ENCODE measurements at places on chromosomes 11 and 22. TPM values are rescaled to one million over a fixed set of nuclear protein-coding genes. Genes with fewer than 3 reads are reported as not detected.

TRIM66 gene
- 7.3 TPM for total RNA-seq

GRCh38 chr22:47207387-47207786, 444.9 kb downstream of the TBC1D22A start:
- no peak overlapping the region for H3K27ac ChIP-seq
- no peaks in the 10 kb centered on the region for H3K27me3 ChIP-seq
- DNase-seq = no peak
- H3K36me3 ChIP-seq = no peaks in the 10 kb centered on the region

SCUBE1 gene
- total RNA-seq = 0.07 TPM

DNA sequence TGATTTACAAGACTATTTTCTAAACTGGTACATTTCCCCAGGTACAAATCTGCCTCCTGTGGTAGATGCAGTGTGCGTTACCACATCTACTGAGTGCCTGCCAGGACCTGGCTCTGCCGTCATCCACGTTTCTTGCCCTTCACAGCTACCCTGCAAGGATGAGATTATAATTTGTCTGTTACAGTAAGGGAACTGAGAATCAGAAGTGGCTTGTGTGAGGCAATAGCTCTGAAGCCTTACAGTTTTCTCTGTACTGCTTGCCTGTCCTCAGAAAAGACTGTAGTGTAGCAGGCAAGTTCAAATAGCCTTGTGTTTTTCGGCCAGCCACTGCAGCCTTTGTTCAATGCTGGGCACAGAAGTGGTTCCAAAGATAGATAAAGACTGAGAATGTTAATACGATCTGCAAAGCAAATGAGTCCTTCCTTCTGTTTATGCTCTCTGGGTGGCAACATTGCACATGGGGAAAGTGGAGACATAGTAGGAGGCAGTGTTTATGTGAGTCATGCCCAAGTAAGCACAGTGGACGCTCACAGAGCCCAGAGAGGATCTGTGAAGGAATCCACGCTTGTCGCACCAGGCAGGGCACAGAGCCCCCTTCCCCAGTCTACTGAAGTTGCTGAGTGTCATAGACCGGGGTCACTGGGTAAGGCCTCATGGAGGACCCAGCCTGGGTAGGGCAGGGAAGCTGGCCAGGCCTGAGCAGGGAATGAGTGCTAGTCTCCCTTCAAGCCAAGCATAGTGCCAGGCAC, 49.1 kb downstream of the MICAL2 start:
- peak overlapping the region; percentile 99 for H3K27ac ChIP-seq
- no peaks in the 10 kb centered on the region for H3K27me3 ChIP-seq

- H3K4me3 ChIP-seq = no peak overlapping the region
- DNase-seq = no peak
- H3K4me1 ChIP-seq = no peaks in the 10 kb centered on the region
- H3K27me3 ChIP-seq = no peaks in the 10 kb centered on the region
- H3K27ac ChIP-seq = no peak overlapping the region
Observed at GRCh38 chr11:6629573-6629891, 10.3 kb upstream of the TPP1 start.

DNA sequence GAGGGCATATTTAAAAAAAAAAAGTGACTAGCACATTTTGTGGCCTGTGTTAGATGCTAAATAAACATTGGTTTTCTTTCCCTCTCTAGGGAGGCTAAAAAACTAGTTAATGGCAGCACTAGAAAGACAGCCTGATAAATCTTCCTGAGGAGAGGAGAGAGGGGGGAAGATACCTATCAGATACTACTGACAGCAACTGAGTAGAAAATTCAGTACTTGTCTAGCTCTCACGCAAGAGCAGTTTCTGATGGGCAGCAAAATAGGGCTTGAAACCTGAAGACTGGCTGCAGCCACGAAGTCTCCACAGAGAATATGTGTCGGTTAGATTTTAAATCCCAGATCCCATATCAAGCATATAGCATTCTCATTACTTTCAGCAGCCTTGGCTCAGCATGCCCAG, 388.2 kb downstream of the KCNA4 start:
- no peak overlapping the region for H3K27ac ChIP-seq
- no peak for DNase-seq
- no peaks in the 10 kb centered on the region for H3K27me3 ChIP-seq
- no peaks in the 10 kb centered on the region for H3K4me1 ChIP-seq

DNA sequence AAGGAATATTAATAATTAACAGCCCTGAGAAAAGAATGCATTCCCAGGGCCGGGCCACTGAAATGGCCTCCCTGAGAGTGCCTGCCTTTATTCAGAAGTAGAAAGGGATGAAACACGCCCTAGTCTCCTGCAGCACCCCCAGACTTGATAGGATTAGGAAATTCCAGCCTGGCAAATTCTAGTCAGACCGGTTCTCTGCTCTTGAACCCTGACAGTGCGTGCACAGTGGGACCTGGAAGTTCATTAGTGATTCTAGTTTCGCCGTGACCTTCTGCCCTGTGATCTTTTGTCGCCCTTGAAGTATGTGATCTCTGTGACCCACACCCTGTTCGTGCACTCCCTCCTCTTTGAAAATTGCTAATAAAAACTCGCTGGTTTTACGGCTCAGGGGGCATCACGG, 2.1 kb upstream of the GSTP1 start:
- H3K36me3 ChIP-seq = no peaks in the 10 kb centered on the region
- H3K27me3 ChIP-seq = peaks cover 18% of the 10 kb centered on the region
- H3K4me3 ChIP-seq = no peak overlapping the region
- peaks cover 21% of the 10 kb centered on the region for H3K4me1 ChIP-seq
- no peak for DNase-seq
- H3K27ac ChIP-seq = no peak overlapping the region

GRCh38 chr11:130601141-130601540, 152.7 kb downstream of the ADAMTS15 start:
- peak overlapping the region; percentile 31 for H3K27ac ChIP-seq
- no peak overlapping the region for H3K4me3 ChIP-seq
- DNase-seq = peak; percentile 46
- H3K36me3 ChIP-seq = no peaks in the 10 kb centered on the region
- H3K27me3 ChIP-seq = no peaks in the 10 kb centered on the region
- H3K4me1 ChIP-seq = peaks cover 6% of the 10 kb centered on the region

MMP11 gene
- total RNA-seq = 12.2 TPM

DNA sequence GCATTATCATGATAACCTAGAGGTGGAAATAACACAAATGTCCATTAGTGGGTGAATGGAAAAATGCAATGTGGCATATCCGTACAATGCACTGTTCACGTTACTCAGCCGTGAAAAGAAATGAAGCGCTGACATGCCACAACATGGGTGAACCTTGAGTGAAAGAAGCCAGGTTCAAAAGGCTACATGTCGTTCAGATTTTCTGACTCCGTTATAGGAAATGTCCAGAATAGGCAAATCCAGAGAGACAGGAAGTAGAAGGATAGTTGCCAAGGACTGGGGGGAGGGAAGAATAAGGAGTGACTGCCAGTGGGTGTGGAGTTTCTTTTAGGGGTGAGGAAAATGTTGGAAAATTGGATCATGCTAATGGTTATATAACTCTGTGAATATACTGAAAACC, 133.8 kb downstream of the ATXN10 start:
- H3K27ac ChIP-seq = peak overlapping the region; percentile 88
- peak; percentile 54 for DNase-seq
- H3K4me1 ChIP-seq = peaks cover 31% of the 10 kb centered on the region
- H3K4me3 ChIP-seq = peak overlapping the region; percentile 32
- peaks cover 6% of the 10 kb centered on the region for H3K36me3 ChIP-seq

GRCh38 chr11:36048496-36049247, 104.8 kb downstream of the LDLRAD3 start:
- no peak overlapping the region for H3K27ac ChIP-seq
- DNase-seq = peak; percentile 45
- H3K27me3 ChIP-seq = no peaks in the 10 kb centered on the region
- H3K4me3 ChIP-seq = no peak overlapping the region

DNA sequence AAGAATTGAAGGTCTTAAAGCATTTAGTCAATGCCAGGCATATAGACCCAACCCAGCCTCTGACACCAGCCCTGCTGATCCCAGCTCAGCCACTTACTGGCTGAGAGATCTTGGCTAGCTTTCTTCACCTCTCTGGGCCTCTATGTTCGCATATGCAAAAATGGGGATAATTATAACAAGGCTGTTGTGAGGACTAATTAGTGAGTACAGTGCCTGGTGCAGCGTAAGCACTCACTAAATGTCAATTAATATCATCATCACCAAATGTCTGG, 10.5 kb downstream of the CHST1 start:
- DNase-seq = no peak
- no peaks in the 10 kb centered on the region for H3K27me3 ChIP-seq
- H3K4me3 ChIP-seq = no peak overlapping the region
- H3K36me3 ChIP-seq = no peaks in the 10 kb centered on the region

GRCh38 chr11:128354476-128354875, 232.9 kb downstream of the ETS1 start:
- no peak for DNase-seq
- H3K36me3 ChIP-seq = no peaks in the 10 kb centered on the region
- H3K4me1 ChIP-seq = no peaks in the 10 kb centered on the region
- H3K4me3 ChIP-seq = no peak overlapping the region
- H3K27ac ChIP-seq = no peak overlapping the region

CNTN5 gene
- 1.1 TPM for total RNA-seq

- DNase-seq = no peak
- H3K4me3 ChIP-seq = no peak overlapping the region
- H3K4me1 ChIP-seq = no peaks in the 10 kb centered on the region
- H3K27ac ChIP-seq = no peak overlapping the region
- H3K36me3 ChIP-seq = no peaks in the 10 kb centered on the region
Observed at GRCh38 chr11:78451371-78452150, 33.9 kb upstream of the GAB2 start.

- H3K4me3 ChIP-seq = no peak overlapping the region
- no peak for DNase-seq
- no peaks in the 10 kb centered on the region for H3K36me3 ChIP-seq
- peaks cover 24% of the 10 kb centered on the region for H3K27me3 ChIP-seq
- H3K4me1 ChIP-seq = no peaks in the 10 kb centered on the region
Observed at GRCh38 chr11:117127171-117127901, 16.8 kb upstream of the PAFAH1B2 start.

DNA sequence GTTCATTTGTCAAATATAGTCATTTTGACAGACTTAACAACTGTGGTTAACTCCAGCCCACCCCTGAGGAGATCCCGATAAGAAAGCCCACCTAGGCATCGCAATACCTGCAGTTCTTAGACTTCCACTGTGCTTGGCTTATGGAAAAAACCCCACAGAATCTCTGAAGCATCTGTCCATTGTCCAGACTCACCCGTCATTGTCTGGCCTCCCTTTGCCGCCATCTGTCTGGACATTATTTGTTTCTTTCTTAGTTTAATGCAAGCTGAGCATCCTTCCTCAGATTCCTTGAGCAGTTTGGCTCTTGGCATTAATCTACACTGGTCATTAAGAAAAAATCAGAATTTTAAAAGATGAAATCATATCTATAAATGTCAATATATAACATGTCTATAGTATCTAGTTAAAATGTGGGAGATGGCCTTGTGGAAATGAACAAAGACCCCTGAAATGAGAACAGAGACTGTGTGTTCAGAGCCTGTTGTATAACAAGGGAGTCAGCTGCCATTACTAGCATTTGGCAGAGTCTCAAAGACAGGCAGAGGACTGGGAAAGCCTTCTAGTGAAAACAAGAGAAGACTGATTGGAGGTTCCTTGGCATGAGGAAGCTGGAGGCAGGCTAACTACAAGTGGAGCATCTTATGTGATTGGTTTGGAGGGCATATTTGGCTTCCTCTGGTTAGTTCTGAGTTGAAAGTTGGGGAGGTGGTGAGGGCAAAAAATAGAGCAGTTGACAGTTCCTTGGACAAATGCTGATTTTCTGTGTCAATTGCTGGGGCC, 80.4 kb downstream of the SPON1 start:
- no peaks in the 10 kb centered on the region for H3K36me3 ChIP-seq
- no peak overlapping the region for H3K4me3 ChIP-seq
- H3K27me3 ChIP-seq = peaks cover 3% of the 10 kb centered on the region

DNA sequence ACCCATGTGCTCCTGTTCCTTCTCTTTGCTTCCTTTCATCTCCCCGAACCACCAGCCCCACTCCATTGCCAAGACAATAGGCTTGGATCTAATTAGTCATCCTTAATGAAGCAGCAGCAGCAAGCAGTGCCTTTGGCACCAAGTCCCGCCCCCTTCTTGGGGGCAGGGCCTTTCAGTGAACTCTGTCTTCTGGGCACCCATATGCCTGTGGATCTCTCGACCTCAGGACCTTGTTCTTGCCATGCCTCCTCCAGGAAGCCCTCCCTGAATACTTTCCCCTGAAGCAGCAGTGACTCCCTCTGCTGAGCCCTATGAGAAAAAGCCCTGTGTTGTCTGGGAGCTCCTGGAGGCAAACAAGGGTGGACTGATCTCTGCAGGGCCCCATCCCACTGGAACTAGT, 32.1 kb downstream of the ARHGEF17 start:
- no peaks in the 10 kb centered on the region for H3K27me3 ChIP-seq
- no peak overlapping the region for H3K4me3 ChIP-seq
- H3K27ac ChIP-seq = no peak overlapping the region
- peaks cover 19% of the 10 kb centered on the region for H3K4me1 ChIP-seq
- peaks cover 7% of the 10 kb centered on the region for H3K36me3 ChIP-seq

DNA sequence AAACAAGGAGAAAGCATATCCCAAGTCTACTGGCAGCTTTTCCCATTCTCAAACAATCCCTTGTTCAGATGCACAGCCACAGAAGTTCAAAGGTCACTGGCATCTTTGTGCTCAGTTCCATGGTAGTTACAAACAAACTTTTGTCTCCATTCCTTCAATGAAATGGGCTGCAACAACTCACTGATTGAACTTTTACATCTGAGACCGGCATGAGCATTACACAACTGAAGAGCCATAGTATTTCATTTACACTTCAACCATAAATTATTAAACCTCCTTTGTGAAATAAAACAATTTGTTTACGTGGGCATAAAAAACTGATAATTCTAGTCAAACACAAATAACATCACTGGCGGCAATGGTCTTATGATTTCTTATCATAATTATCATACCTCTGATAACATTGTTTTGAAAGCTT, 67.8 kb upstream of the ARHGAP32 start:
- no peak overlapping the region for H3K4me3 ChIP-seq
- peak; percentile 43 for DNase-seq
- no peaks in the 10 kb centered on the region for H3K4me1 ChIP-seq
- H3K27me3 ChIP-seq = no peaks in the 10 kb centered on the region
- H3K27ac ChIP-seq = no peak overlapping the region

SLC35C1 gene
- total RNA-seq = 24.0 TPM

DNA sequence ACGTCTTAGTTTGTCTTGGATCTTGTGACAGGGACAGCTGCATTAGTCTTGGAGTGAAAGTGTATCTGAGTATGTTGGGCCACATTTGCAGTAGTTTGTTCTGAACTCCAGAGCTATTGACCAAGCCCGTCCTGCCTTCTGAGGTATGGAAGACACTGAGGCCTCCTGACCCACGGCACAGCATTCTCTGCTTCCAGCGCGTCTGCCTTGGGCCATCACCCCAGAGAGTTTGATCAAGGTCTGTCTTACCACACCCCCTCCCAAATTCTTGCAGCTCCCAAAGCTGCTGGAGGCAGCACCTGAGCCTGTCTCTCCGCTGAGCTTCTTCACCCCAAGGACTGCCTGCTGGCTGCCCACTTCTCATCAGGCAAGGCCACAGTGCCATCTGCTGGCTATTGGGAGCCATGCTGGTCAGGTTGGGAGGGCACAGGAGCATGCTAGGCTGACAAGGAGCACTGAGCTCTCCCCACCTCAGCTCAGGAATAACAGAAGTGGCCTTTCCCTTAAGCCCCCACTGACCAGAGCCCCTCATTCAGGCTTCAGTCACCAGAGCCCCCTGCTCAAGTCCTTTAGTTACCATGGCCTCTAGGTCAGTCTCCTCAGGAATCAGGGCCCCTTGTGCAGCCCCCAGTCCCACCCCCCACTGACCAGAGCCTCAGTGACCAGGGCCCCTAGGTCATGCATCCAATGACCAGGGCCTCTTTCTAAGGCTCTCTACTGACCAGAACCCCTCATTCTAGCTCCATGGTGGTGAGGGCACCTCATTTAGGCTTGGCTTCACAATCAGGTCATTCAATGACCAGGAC, 27.2 kb upstream of the SMPD1 start:
- no peak overlapping the region for H3K4me3 ChIP-seq
- no peaks in the 10 kb centered on the region for H3K36me3 ChIP-seq
- no peaks in the 10 kb centered on the region for H3K4me1 ChIP-seq
- H3K27ac ChIP-seq = no peak overlapping the region
- DNase-seq = peak; percentile 48
- H3K27me3 ChIP-seq = peaks cover 2% of the 10 kb centered on the region

LBHD1 gene
- 8.0 TPM for total RNA-seq

OR4D6 gene
- total RNA-seq = not detected
